Left renal pelvis (tissue), 4 donors: ENCODE measurements at places on chromosomes 5 and 9. TPM values are rescaled to one million over a fixed set of nuclear protein-coding genes. Genes with fewer than 3 reads are reported as not detected.

PCDHA7 gene
- 0.24 TPM for polyA plus RNA-seq

DNAJC25 gene
- polyA plus RNA-seq: 16.2 TPM

OR1Q1 gene
- not detected for polyA plus RNA-seq

NMUR2 gene
- polyA plus RNA-seq: 0.27 TPM

SLC1A1 gene
- polyA plus RNA-seq: 22.2 TPM

ROPN1L gene
- polyA plus RNA-seq: 0.54 TPM

ALDH7A1 gene
- 165 TPM for polyA plus RNA-seq

- no peak for DNase-seq
Measured at GRCh38 chr5:73298772-73299630, 126.0 kb downstream of the TMEM174 start.

GRCh38 chr9:98010445-98010844 lies 27.3 kb downstream of the ANP32B start:
- DNase-seq: no peak

GRCh38 chr9:107488375-107489143 lies 1.0 kb downstream of the KLF4 start:
- DNase-seq: no peak

GRCh38 chr9:124216474-124217176 lies 41.1 kb upstream of the NEK6 start:
- no peak for DNase-seq

DNA sequence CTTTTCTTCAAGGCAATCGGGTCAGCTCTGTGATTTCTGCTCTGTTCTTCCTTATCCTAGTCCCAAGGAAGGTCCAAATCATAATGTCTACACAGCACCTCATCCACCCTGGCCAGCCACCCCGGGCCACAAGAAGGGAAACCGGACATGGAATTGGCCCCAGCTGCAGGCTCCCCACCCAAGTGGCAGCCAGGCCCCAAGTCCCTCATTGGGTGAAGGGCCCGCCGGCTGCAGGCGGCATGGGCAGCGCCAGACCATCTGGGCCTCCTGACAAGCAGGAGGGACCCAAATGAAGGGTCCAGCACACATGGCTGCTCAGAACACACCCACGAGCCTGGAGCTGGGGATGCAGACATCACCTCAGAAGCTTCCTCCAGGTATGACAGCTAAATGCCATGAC lies 33.7 kb downstream of the BICD2 start:
- DNase-seq: no peak

DNA sequence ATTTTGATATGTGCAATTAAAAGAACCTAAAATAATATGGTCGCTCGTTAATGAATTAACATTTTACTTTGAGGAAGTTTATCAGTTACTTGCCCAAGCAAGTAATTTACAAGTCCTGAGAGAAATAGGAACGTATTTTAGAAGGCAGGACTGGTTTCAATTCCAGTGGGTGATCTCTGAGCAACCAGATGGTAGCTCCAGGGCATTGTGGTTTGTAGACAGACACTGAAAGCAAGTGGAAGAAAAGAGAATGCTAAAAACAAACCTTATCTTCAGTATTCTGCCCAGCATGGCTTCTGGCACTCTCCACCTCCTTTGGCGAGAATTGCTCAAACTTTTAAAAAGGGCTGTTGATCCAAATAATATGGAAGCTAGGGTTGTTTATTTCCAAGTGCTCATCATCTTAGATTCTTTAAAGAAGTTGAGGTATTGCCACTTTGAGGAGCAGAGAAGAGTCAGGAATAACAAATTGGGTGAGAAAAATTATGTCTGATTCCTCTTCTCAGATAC lies 31.8 kb upstream of the ERAP2 start:
- DNase-seq: no peak

DNA sequence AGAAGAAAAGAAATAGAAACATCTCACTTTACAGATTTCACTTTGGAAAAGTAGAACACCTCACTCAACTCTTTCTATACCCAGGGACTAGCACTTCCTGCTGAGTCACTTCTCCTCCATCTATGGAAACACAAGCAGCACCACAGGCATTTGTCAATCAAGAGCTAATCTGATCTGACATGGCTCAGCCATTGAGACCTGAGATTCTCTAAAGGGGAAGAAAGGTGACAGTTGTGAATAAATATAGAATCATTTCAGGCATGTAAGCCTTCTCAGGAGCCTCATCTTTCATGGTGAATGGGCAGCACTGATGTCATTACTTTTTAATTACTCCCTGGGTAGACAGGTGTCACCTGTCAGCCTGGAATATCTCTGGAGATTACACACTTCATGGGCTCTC lies 559.8 kb downstream of the HINT1 start:
- DNase-seq: no peak

- DNase-seq: no peak
Measured at GRCh38 chr9:38157711-38158110, 88.7 kb upstream of the SHB start.

DNA sequence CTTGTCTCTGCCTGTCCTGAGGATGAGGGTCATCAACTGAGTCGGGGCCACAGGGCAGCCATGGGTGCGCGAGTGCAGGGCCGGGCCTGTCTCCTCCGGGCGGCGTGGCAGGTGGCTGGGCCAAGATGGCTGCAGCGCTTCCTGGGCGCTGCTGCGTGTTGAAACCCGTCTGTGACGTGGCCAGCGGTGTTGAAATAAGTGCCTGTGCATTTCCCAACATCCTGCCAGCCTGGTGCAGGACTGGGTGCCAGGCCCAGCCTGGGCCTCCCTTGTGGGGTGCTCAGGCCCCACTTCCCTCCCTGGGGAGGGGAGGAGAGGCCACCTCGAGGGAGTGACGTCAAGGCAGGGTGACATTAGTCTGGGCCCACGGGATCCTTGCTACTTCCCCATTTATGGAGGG lies 45.5 kb downstream of the RXRA start:
- no peak for DNase-seq

GRCh38 chr5:68169903-68170302 lies 45.7 kb upstream of the PIK3R1 start:
- peak; percentile 56 for DNase-seq

DNA sequence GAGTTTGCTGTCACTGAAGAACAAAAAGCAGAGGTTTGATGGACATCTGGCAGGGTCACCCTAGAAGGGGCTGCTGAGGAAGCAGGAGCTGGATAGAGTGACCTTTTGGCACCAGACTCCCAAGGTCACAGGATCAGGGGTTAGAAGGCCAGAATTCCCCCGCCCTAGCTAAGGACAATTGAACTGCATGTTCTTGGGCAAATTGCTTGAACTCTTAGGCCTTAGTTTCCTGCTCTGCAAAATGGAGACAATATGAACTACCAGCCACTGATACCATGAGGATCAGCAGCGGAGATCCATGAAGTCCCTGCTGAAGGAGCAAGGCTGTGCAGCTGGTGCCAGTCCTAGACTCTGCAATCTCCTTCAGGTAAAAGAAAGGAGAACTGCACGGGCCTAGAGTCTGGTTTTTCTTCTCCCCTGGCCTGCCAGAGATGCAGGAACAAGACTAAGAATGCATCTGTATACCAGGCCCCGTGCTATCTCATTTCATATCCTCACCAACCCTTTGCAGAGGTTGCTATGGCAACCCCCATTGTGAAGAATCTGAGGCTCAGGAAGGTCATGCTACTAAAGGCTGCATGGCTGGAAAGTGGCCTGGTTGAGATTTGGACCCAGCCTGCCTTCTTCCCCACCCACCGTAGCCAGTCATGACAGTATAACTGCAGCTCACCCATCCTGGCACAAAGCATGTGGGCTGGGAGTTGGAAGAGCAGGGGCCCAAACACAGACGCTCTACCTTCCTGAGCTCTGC lies 33.7 kb downstream of the CAMK2A start:
- DNase-seq: no peak

DNA sequence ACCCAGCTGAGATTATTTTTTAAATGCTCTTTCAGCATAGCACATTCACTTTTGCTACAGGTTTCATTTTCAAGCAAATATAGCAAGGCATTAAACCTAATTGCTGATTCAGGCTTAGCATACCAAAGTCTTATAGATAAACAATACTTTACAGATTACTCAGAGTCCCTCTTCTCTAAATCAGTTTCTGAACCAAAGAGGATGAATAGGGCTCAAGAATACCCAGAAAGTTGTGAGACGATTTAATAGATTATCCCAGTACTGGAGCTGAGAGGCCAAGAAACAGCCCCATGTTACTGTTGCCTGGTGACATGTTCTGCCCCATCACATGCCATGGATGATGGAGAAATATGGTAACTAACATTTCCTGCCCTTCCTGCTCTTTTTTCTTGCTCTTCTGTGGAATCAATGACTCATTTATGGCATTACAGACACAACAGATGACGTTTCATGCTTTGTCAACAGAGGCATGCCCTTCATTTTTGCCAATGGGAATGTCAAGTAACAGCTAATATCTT lies 18.1 kb upstream of the SSBP2 start:
- DNase-seq: no peak

DNA sequence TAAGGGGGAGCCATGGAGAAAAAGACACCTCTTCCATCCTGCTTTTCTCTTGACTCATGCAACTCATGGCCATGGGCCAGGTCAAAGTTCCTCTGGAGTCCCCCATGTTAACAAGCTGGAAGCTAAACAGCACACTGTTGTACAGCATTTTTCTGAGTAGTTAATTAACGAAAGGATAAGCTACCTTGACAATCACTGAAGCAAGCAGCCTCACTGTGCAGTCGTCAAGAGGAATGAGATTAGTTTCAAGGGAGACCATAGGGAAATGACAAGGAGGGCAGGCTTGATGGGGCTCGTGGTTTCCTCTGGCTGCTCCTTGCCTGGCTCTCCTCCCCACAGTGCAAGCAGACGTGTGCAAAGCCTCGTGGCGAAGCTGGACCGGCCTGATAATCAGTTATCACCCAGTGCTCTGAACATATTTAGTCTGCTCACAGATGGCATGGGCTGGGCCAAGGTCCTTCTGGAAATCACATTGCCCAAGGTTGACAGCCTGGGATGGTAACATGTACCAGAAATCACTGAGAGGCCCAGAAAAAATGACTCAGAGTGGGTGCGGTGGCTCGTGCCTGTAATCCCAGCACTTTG lies 209.5 kb downstream of the SLIT3 start:
- DNase-seq: no peak

GRCh38 chr9:124011460-124012301 lies at the start of gene LHX2:
Gene LHX2 (plus strand): TSS chr9:124011768. CDS start chr9:124012349, 581 bp downstream.
- DNase-seq: peak; percentile 65

GRCh38 chr9:101648493-101648892 lies 53.7 kb upstream of the PPP3R2 start:
- DNase-seq: no peak

- no peak for DNase-seq
Measured at GRCh38 chr9:129938291-129938979, 103.2 kb downstream of the USP20 start.

DNA sequence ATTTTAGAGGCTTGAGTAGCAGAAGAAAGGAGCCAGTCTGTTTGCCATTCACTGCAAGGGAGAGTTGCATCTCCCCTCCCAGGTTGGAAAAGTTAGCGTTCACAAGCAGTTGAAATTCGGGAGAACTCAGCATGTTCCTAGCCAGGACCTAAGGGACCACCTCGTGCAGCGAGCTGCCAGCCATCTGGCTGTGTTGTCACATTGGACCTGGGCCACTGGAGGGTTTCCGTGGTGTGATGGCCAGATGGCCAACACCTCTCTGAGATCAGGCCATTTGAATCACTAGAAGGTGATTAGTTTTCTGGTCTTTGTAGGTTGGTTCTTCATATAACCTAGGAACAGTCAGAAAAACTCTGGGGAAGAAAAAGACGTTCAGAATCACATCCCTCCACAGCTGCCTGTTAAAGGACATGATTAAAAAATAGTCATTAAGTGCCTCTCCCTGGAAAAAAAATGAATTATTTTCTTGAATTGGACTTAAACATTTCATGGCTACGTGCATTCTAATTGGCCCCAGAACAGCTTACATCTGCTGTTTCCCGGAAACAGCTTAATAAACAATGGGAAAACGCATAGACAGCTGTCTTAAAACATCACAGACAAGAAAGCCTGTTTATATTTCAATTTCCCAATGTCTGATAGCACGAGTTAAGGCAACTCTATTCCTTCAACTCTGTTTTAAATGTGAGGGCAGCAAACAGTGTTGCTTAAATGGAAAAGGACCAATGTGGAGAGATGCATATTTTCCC lies 303.9 kb downstream of the TENT4A start:
- DNase-seq: no peak

DNA sequence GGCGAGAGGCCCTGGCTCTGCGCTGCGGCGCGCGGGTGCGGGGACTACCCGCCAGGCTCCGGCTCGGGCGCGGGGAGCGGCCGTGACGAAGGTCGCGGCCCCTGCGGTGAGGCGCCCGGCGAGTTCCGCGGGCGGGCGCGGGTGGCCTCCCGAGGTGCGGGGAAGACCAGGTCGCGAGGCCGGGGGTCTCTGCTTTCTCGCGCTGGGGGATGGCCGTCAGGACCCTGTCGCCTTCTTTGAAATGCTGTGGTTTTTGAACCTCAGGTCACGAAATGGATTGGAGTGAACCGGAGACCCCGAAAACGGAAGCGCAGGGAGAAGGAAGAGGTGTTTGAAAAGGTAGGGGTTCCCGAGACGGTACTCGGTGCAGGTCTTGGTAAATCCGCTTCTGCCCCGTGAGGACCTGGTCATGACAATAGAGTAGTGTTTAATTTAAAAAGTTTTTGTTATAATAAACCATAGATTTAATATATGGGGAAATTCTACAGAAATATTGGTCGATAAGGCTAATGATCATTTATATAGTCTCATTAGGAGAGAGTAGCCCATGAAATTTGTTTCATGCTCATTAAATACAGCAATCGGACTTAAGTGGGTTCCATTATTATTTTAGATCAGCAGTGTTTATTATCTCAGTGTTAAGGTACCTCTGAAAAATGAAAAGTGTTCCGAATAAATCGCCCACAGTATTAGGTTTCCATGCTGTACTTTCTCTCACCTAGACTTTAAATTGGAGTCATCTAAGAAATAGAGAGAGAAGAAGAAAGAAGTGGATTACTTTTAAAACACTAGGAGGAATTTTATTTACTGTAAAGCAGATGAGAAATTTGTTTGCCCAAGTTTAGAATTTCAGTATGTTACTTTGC lies 279.0 kb downstream of the AOPEP start:
- DNase-seq: no peak

- no peak for DNase-seq
Measured at GRCh38 chr9:95477441-95477840, 39.3 kb downstream of the PTCH1 start.

DNA sequence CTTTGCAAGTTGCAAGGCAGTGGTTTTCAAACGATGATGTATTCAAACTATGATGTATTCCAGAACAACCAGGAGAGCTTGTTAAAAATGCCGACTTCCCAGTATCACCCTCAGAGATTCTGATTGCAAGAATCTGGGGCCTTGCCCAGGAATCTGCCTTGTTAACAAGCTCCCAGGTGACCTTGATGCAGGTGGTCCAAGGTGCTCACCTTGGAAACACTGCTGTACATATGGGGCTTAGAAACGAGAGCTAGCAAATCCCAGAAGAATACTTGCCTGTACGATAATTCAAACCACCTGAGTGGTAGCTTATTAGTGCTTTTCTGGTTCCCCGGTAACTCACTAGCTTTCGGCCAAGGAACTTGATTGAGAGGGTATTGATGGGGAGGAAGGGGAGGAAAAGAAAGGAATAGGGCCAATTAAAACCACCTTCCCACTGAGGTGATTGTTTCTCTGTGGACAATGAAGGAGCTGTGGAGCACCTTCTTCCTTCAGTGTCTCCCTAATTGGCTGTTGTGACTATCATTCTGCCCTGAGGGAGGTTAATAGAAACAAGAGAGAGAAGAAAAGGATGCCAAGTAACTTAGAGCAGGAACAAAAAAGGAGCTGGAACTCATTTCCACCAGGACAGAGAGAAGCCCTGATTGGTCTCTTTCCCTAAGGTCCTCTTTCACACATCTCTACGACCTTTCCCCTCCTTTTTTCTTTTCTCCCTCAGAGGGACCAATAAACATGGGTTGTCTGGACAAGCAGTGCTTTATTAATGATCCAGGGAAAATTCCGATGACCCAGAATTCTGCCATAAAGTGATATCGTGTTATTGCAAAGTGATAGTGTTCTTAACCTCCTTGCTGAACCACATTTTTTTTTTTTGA lies 218.8 kb downstream of the TMEM167A start:
- DNase-seq: no peak
